ENCODE measurements at places on chromosomes 2 and 18. TPM values are rescaled to one million over a fixed set of nuclear protein-coding genes. Genes with fewer than 3 reads are reported as not detected.

DNA sequence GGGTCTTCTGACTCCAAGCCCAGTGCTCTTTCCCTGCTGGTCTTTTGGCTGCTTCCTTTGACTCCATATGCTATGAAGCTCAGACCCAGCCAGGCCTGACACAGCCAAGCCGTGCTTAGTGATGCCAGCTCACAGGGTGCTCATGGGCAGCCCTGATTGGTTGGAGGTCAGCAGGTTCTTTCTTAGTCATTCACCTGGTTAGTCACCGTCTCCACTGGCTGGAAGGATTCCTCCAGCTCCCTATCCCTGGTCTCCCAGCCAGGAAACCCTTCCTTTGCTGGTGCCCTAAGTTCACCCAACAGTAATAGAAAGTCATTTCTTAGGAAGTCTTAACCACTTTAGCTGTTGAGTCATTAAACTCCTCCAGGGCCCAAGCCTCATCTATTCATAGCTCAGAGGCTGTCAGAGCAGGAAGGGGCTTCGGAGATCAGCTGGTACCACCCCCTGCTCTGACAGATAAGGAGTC is 3.9 kb downstream of the KCNK3 start:
- no peak overlapping the region for H3K4me3 ChIP-seq
- H3K4me1 ChIP-seq: peaks cover 8% of the 10 kb centered on the region
- H3K36me3 ChIP-seq: no peaks in the 10 kb centered on the region
- no peak for DNase-seq
- H3K27me3 ChIP-seq: no peaks in the 10 kb centered on the region
- H3K27ac ChIP-seq: no peak overlapping the region

DNA sequence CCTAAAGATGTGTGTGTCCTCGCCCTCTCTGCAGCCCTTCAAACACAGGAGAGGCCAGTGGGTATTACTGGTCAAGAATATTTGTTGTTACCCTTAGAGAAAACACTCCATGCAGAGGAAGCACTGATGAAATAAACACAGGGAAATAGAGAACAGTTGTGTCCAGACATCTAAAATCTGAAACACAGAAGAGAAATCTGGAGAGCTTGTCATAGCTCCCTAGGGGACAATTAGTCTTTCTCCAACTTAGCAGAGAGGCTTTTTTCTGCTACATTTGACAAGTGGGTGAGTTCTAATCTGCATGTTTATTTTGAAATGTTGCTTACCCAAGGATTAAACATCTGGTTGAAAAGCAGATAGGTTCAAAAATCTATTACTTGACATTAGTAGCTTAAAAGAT is 190.1 kb downstream of the CTNNA2 start:
- no peaks in the 10 kb centered on the region for H3K27me3 ChIP-seq
- no peak overlapping the region for H3K27ac ChIP-seq
- H3K36me3 ChIP-seq: no peaks in the 10 kb centered on the region
- H3K4me1 ChIP-seq: no peaks in the 10 kb centered on the region
- H3K4me3 ChIP-seq: no peak overlapping the region
- no peak for DNase-seq

- DNase-seq: no peak
- no peak overlapping the region for H3K27ac ChIP-seq
- H3K4me1 ChIP-seq: no peaks in the 10 kb centered on the region
- H3K27me3 ChIP-seq: no peaks in the 10 kb centered on the region
These were observed 3.0 kb upstream of the RND3 start for GRCh38 chr2:150490466-150490865.

DNA sequence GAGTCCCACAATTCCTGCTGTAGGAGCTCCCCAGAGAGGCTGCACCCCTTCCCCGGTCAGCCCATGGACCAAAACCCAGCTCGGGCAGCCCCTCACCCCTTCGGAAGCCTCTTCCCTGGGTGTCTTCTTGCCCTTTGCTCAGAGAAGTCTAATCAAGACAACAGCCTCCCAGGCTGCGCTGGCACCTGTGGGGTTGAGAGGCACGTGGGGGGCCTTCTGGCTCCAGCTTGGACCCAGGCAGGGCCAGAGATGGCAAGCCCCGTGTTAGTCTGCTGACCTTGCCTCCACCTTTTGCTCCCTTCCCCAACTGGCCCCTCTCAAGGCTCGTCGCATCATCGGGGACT is 10.4 kb downstream of the SLC4A3 start:
- no peak for DNase-seq
- H3K4me3 ChIP-seq: no peak overlapping the region
- no peaks in the 10 kb centered on the region for H3K36me3 ChIP-seq
- no peaks in the 10 kb centered on the region for H3K4me1 ChIP-seq
- H3K27me3 ChIP-seq: no peaks in the 10 kb centered on the region

The CDKL4 gene
- total RNA-seq: not detected

The SPATA3 gene
- total RNA-seq: not detected

DNA sequence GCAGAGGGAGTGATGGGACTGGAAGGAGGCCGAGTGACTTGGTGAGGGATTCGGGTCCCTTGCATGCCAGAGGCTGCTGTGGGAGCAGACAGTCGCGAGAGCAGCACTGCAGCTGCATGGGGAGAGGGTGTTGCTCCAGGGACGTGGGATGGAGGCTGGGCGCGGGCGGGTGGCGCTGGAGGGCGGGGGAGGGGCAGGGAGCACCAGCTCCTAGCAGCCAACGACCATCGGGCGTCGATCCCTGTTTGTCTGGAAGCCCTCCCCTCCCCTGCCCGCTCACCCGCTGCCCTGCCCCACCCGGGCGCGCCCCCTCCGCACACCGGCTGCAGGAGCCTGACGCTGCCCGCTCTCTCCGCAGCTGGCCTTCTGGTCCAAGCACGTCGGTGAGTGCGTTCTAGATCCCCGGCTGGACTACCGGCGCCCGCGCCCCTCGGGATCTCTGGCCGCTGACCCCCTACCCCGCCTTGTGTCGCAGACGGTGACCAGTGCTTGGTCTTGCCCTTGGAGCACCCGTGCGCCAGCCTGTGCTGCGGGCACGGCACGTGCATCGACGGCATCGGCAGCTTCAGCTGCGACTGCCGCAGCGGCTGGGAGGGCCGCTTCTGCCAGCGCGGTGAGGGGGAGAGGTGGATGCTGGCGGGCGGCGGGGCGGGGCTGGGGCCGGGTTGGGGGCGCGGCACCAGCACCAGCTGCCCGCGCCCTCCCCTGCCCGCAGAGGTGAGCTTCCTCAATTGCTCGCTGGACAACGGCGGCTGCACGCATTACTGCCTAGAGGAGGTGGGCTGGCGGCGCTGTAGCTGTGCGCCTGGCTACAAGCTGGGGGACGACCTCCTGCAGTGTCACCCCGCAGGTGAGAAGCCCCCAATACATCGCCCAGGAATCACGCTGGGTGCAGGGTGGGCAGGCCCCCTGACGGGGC is 4.6 kb downstream of the PROC start:
- peak; percentile 70 for DNase-seq
- peak overlapping the region; percentile 52 for H3K4me3 ChIP-seq
- H3K36me3 ChIP-seq: no peaks in the 10 kb centered on the region
- peaks cover 14% of the 10 kb centered on the region for H3K4me1 ChIP-seq
- no peaks in the 10 kb centered on the region for H3K27me3 ChIP-seq

DNA sequence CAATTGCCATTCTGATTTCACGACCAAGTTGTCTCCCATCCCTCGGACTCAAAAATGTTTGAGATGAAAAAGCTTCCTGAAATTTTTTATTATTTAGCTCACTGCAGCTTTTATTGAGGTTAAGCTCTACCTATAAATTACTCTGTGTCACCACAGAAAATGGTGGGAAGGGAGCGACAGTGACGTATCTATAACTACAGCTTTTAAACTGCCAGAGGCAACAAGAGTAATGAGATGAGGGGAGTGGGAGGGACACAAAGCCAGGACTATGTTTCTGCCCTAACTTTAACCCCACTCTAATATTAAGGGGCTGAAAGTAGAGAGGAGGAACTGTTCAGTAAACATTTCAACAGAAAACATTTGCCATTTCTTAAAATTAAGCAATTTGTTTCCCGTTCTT is 37.4 kb downstream of the SMAD2 start:
- no peaks in the 10 kb centered on the region for H3K36me3 ChIP-seq
- no peaks in the 10 kb centered on the region for H3K4me1 ChIP-seq
- no peak overlapping the region for H3K4me3 ChIP-seq
- no peak for DNase-seq
- no peaks in the 10 kb centered on the region for H3K27me3 ChIP-seq
- H3K27ac ChIP-seq: no peak overlapping the region

DNA sequence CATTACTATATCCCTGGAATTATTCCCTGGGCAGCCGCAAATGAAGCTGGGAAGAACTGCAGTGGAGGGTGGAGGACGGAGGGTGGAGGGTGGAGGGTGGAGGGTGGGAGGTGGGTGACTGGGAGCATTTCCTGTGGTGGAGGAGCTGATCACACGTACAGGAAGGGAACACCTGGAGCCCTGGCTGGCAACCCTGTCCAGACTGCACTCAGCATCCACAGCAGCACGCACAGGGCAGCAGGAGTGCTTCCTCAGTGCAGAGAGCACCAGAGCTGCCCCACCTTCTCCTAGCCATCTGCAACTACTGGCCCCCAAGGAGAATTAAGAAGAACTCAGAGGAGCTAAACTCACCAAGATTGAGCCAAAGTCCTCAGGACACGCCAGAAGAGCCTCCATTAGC is 249.9 kb downstream of the EIPR1 start:
- no peaks in the 10 kb centered on the region for H3K4me1 ChIP-seq
- H3K4me3 ChIP-seq: no peak overlapping the region
- no peak overlapping the region for H3K27ac ChIP-seq

GRCh38 chr2:63438181-63438580 is 150.1 kb downstream of the WDPCP start:
- H3K27me3 ChIP-seq: no peaks in the 10 kb centered on the region
- H3K4me3 ChIP-seq: no peak overlapping the region
- H3K36me3 ChIP-seq: no peaks in the 10 kb centered on the region
- H3K4me1 ChIP-seq: no peaks in the 10 kb centered on the region
- no peak overlapping the region for H3K27ac ChIP-seq

- H3K27ac ChIP-seq: no peak overlapping the region
- no peaks in the 10 kb centered on the region for H3K36me3 ChIP-seq
- no peak overlapping the region for H3K4me3 ChIP-seq
- DNase-seq: no peak
- no peaks in the 10 kb centered on the region for H3K4me1 ChIP-seq
These were observed 282.9 kb upstream of the TNP1 start for GRCh38 chr2:217142649-217143266.

The ELOA2 gene
- not detected for total RNA-seq

GRCh38 chr2:203631068-203631757 is 75.2 kb upstream of the CD28 start:
- H3K36me3 ChIP-seq: no peaks in the 10 kb centered on the region
- no peak overlapping the region for H3K27ac ChIP-seq
- H3K27me3 ChIP-seq: no peaks in the 10 kb centered on the region
- no peaks in the 10 kb centered on the region for H3K4me1 ChIP-seq

GRCh38 chr2:58984731-58985130 is 743.6 kb upstream of the FANCL start:
- H3K36me3 ChIP-seq: no peaks in the 10 kb centered on the region
- no peak overlapping the region for H3K4me3 ChIP-seq
- no peaks in the 10 kb centered on the region for H3K27me3 ChIP-seq
- H3K27ac ChIP-seq: no peak overlapping the region

The PARD3B gene
- total RNA-seq: 51.2 TPM

The PLEK gene
- total RNA-seq: 4.8 TPM

GRCh38 chr2:29618024-29618423 is 303.4 kb downstream of the ALK start:
- H3K4me1 ChIP-seq: no peaks in the 10 kb centered on the region
- H3K4me3 ChIP-seq: no peak overlapping the region

GRCh38 chr18:79629249-79629558 is 50.4 kb upstream of the CTDP1 start:
- H3K27me3 ChIP-seq: no peaks in the 10 kb centered on the region
- H3K36me3 ChIP-seq: no peaks in the 10 kb centered on the region
- H3K4me3 ChIP-seq: no peak overlapping the region
- H3K27ac ChIP-seq: no peak overlapping the region
- no peaks in the 10 kb centered on the region for H3K4me1 ChIP-seq
- no peak for DNase-seq

DNA sequence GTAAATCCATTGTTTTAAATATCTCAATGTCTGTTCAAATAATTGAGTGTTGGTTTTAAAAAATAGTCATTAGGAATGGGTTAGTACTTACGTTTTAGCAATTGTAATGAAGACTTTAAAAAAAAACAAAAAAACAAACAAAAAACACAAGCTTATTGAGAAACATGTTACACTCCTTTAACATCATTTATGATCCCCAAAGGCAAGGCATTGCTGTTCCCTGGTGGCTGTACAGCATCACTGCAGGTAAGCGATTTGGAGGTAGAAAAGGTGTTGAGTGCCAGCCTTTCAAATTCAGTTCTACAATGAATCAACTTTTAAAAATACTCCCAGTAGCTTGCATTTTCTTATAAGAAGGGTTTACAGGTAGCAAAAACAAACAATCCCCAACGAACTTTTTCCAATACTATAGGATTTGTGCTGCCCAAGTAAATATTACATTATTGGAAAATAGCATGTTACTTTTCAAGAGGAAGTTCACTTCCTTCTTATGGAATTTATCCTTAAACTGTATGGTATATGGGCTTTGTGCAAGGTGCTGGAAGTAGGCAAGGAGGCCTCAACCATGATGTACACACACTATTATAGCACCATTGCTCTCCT is 27.5 kb downstream of the CNRIP1 start:
- H3K27me3 ChIP-seq: no peaks in the 10 kb centered on the region
- no peaks in the 10 kb centered on the region for H3K4me1 ChIP-seq
- H3K36me3 ChIP-seq: no peaks in the 10 kb centered on the region
- DNase-seq: no peak
- H3K4me3 ChIP-seq: no peak overlapping the region
- no peak overlapping the region for H3K27ac ChIP-seq

GRCh38 chr2:91477731-91478672 is 2786.5 kb downstream of the RPIA start:
- peak; percentile 77 for DNase-seq
- peak overlapping the region; percentile 45 for H3K4me3 ChIP-seq
- H3K36me3 ChIP-seq: no peaks in the 10 kb centered on the region

The PARD6G gene
- total RNA-seq: 3.7 TPM

DNA sequence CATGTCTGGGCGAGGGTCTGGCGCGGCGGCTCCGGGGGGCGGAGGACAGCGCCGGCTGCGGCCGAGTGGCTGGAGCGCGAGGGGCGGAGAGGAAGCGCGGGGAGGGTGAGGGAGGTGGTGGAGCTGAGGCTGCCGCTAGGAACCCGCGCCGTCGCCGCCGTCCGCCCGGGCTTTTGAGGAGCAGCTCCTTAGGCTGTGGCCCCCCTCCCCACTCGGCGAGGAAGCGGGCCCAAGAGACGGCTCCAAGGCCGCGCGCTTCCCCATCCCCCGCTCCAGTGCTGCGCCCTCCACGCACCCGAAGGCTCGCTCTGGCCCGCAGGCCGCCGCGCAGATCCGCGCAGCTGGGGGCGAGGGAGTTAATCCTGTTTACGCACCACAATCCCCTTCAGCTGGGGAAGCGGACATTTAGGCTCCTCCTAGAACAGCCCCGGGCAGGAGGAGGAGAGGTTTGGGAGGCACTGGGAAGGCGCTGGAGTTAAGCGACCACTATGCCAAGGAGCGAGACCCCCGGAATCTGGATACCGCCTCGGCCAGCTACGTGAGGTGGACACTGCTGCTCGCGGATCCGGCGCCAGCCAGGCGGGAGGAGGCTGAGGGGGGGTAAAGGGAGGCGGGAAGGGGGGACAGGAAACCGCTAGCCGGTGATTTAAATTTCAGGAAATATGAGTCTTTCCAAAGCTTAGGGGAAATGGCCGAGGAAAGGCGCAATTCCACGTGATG is at the start of gene CNRIP1:
Gene CNRIP1, minus strand, starts transcription at position 552 of the 720 bp plus-strand sequence. Its CDS starts 549 bp downstream, at position 3.
- no peaks in the 10 kb centered on the region for H3K27me3 ChIP-seq
- DNase-seq: peak; percentile 57
- H3K36me3 ChIP-seq: no peaks in the 10 kb centered on the region
